RKO (cell line): ENCODE measurements at places on chromosomes 3 and 15.
A peak's percentile ranks its signal among the peaks of the same experiment; 100 is the strongest.

DNA sequence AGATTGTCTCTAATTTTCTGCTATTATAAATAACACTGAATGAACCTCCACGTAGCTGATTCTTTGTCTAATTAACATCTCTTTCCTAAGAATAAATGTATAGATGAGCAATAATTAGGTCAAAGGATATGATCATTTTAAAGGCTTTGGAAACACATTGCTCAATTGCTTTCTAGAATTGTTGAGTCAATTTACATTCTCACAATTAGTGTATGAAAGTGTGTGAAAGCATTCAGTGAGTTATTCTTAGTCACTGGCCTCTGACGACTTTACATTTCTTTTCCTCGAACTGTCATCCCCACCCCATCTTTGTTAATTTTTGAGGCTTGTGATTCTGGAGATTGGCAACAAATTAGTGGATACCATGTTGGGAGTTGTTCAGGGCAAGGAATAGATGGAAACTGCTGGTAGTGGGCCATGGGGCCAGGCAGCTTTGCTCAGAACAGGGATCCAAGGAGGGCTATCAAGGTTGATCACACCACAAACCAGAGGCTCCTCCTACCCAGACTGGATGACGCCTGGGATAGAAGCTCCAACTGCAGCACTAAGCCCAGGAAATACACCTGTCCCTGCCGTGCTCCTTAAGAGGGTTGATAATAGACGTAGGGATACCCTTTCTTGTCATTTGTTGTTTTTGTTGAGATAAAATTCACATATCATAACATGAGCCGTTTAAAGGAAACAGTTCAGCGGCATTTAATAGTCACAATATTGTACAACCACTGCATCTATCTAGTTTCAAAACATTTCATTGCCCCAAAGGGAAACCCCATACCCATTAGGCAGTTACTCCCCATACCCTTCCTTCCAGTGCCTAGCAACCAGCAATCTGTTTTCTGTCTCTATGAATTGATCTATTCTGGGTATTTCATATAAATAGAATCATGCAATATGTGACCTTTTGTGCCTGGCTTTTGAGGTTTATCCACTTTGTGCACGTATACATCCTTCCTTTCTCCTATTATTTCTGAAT is 27.9 kb downstream of the EIF1B start:
- DNase-seq = peak; percentile 71

- no peak for DNase-seq
Observed at GRCh38 chr15:49868348-49868747, 247.5 kb downstream of the DTWD1 start.

GRCh38 chr3:13009132-13009945 is 63.9 kb downstream of the IQSEC1 start:
- DNase-seq = no peak

- no peak for DNase-seq
Observed at GRCh38 chr3:66450390-66451022, 50.3 kb downstream of the LRIG1 start.

DNA sequence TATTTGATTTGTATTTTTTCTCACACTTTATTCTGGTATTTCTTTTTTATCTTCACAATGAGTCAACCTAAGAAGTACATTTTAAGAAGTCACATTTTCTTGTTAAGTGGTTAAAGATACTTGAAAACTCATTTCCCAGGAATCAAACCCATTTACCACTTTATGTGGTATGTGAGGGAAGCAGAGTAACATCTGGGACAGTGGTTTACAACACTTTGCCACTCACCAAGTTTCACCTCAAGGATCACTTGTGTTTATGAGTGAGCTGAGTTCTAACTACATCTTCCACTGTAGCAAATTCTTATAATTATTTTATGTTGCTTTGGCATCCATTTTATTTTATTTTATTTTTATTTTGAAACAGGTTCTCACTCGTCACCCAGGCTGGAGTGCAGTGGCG is 53.8 kb downstream of the IGSF11 start:
- DNase-seq = no peak

DNA sequence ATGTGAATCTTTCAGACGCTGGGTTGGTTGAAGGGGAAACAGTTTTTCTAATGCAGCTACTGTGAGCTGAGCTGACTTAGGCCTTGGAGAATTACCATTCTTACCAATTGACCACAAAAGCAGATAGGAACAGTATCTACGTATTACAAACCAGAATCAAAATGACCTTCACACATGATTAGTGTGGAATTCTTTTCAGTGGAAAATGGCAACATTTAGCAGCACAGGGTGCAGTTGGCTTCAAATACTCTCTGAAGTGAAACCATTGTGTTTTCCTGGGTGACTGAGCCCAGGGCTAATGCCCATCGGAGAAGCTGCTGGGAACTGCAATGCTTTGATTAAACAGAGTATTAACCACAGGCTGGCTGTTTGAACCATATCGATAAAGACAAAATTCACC is 40.2 kb upstream of the GOLGA8J start:
- no peak for DNase-seq

- DNase-seq = no peak
Observed at GRCh38 chr15:61248790-61249189, 19.7 kb upstream of the RORA start.

- no peak for DNase-seq
Observed at GRCh38 chr3:113234028-113234427, 22.7 kb downstream of the BOC start.

GRCh38 chr3:121483290-121483689 is 62.5 kb downstream of the POLQ start:
- no peak for DNase-seq

DNA sequence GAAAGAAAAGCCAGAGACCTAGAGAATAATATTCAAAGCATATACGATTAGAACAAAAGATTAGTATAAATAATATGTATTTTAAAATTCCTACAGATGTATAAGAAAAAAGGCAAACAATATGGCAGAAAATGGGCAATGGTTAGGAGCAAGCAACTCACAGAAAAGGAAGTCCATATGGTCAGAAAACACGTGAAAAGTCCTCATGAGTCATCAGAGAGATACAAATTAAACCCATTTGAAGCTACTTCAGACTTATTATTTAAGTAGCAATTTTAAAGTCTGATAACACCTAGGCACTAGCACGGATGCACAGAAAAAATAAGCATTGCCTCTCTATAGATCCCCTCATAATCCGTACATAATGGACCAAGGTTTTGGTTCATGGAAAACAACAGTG is 25.6 kb downstream of the SLC7A14 start:
- no peak for DNase-seq

GRCh38 chr15:66692808-66693596 is 9.0 kb upstream of the SMAD6 start:
- DNase-seq = no peak

DNA sequence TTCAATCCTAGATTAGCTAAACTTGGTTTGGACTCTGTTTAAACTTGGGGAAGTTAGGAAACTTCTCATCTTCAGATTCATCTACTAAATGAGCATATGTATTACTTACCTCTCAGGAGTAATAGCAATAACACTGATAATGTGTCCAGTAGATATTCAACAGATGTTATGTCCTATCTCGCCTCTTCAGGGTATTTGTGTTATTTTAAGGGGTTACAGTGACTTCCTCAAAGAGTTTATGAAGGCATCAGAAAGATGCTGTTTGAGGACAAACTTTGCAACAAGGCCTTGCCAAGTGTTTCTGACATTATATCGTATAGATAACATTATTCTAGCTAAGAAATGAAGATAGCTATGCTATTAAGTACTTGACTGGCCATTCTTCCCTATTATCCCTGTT is 522.3 kb downstream of the IGSF11 start:
- DNase-seq = no peak

GRCh38 chr15:46489276-46489675 is 854.4 kb downstream of the SQOR start:
- DNase-seq = no peak

GRCh38 chr3:193772422-193772763 is 179.4 kb downstream of the OPA1 start:
- no peak for DNase-seq

GRCh38 chr15:60795889-60796288 is 316.9 kb upstream of the ICE2 start:
- DNase-seq = no peak

DNA sequence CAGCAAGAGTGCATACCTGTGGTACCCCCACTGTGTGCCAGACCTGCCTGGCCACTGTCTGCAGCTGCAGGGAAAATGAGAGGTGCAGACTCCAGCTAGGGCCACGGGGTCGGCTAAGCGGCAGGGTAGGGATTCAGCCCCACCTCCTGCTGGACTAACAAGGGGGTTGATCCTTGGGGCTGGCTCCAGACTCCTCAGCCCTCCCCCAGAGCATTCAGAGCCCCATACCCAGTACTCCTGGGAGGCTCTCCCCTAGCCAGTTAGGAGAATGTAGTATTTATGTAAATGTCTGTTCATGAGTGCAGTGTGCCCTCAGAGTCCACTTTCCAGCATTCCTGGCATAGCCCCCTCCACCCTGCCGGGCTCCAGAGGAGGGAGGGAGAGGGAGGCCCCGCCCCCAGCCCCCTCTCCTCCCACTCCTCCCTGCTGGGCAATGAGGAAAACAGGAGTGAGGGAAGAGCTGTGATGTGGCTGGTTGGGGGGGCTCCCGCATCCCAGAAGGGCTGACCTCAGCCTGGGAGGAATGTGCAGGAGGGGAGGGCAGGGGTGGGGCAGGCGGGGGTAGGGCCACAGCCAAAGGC is 4.5 kb upstream of the SEMA3B start:
- no peak for DNase-seq

DNA sequence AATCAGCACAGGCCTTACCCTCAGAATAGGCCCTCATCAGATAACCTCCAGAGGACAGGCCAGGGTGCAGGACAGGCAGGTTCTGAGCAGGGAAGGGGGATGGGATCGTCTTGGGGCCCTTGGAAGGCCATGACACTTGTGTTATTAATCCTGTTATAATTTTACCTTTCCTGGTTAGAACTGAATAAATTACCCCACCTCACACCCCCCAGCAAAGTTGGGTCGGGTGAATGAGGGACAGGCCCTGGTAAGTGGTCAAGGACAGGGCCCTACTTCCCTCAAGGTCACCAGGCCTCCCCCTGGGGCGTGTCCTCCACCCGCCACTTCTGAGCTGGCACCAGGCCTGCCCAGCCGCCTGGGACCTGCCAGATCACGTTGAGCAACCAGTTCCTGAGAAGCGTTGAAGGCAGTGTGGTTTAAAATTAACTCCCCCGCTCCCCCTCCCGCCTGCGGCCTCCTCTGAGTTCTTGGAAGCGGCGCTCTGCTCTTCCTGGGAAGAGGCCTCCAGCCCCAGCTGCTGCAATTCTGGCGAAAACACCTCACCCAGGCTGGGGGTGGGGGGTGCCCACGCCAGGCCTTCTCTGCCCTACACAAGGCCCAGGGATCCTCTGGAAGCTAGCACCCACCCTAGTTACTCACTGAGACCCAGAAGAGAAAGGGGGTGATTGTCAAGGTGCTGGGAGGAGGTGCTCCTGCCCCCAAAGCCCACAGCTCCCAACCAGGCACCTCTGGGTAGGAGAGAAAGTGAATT is 10.6 kb downstream of the CISH start:
- DNase-seq = no peak

DNA sequence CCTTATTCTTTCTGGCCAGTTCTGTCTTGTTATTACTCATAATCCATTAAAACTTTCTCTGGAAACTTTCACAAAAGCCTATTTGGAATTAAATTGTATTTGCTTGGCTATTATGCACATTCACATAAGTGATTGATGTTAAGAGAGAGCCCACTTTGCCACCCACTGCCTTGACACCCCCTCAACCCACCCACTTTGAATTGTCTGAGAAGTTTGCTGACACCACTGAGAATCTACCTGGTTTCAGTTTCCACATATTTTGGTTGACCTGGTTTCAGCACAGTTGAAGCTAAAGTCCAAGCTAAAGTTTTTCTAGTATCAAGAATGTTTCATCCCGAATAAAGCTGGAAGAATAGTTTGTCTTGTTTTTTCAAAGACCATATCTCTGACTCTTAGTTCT is 70.9 kb downstream of the ARMC8 start:
- no peak for DNase-seq

GRCh38 chr15:88021601-88022000 is 234.9 kb downstream of the NTRK3 start:
- DNase-seq = peak; percentile 22

DNA sequence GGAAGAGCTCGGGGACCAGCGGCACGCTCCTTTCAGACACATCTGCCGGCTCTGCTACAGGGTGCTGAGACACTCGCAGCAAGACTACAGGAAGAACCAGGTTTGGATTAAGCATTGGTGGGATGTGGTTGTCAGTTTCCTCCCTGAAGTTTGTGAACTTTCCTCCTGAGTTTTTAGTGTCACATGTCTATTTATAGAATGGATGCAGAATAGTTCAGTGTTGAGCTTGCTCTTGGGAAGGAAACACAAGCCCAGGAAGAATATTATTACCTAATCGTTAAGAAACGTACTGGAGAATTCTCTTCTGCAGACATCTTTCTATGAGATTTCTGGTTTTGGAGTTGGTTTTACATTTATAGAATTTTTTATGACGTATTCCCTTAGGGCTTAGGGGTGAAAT is 172.0 kb downstream of the ITPR1 start:
- DNase-seq = no peak

DNA sequence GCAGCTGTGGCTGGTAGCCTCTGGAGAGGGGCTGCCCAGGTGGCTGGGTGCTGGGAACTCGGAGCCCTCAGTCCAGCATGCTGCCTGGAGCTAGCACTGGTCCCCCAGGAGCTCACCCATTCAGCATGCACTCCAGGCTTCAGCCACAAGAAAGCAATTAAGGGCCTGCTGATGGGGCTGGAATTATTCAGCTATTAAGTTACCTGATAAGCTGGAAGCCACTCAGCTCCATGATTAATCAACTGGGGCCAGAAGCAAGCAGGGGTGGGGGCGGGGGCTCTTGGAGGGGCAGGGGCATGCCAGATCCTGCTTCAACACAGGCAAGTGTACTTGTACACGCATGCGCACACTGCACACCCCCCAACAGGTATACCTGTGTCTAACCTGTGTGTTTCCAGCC is 22.1 kb upstream of the TMEM115 start:
- no peak for DNase-seq

DNA sequence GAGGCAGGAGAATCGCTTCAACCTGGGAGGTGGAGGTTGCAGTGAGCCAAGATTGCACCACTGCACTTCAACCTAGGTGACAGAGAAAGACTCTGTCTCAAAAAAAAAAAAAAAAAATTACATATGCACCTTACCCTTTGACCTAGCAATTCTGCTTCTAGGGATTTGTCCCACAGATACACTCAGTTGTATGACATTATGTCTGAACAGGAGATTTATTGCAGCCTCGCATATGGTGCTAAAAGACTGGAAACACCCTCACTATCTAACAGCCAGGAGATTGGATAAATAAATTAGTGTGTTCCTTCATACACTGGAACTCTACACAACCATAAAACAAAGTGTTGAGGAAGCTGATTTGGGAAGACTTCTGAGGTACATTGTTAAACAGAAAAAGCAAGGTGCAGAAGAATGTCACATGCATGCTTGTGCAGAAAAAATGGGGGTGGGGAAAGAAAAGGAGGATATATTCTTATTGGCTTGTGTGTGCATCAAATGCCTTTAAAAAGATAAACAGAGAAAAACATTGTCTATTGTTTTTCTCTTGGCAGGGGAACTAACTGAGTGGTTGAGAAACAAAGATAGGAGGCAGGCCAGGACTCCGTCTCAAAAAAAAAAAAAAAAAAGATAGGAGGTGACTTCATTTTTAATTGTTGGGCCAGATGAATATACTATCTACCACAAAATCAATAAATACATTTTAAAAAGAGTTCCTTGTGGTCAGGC is 30.9 kb downstream of the PPCDC start:
- no peak for DNase-seq
